ENCODE measurements at places on chromosomes 12 and 14.
A peak's percentile ranks its signal among the peaks of the same experiment; 100 is the strongest.

DNA sequence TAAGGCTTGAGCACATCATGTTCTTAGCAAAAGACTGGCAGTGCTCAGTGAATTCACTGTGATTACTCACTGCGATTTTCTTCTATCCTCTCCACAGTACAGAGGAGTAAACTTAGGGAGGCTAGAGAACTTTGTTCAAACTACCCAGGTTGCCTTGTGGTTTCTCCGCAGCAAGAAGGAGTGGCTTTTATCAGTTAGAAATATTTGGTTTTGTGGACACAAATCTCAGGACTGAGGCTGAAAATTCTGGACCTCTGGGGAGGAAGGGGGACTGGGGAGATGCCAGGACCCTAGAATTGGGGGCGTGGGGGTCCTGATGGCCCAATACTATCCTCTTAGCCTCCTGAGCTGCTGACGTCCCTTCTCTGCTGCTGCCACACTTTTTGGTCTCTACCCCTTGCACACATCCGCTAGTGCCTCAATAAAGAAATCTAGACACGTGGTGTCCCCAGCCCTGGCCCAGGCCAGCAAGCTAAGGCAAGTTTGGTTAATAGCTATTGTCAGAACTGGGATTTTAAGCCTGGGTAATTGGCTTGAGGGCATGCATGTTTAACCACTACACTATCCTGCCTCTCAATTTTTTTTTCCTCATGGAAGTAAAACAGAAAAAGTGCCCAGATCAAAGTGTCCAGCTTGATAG, 842 bp downstream of the OAS2 start:
- H3K4me3 ChIP-seq, result peak overlapping the region; percentile 27
- no peaks in the 10 kb centered on the region for H3K36me3 ChIP-seq
- H3K27ac ChIP-seq, result peak overlapping the region; percentile 71
- peak; percentile 29 for DNase-seq
- H3K27me3 ChIP-seq, result no peaks in the 10 kb centered on the region

DNA sequence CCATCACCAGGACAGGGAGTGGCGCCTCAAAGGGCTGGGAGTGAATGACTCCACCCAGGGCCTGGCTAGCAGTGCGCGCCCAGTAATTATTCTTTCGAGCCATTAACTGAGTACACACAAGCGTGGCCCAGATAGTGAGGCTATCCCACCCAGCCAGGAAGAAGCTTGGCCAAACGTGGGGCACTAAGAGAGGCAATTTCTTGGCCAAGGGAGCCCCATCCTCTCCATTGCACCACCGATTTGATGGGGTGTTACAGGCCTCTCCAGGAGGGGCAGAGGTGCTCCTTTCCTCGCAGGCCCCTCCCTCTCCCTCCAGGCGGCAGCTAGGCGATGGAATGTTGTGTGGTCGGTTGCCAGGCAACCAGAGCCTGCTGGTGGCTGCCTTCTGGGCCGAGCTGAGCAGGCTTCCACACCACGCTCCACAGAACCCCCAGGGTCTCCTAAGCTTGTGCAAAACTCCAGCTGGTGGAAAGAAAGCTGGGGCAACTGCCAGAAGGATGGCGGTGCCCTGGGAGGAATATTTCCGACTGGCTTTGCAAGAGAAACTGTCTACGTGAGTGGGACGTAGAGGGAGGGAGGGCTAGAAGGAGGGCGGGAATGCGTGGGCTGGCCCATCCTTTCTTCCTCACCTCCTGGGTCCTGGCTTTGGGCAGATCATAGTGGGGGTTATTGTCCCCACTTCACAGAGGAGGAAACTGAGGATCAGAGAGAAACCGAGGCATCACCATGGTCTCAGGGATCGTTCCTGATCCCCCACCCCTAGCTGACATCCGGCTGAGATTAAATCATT, at the start of gene CFAP73:
Gene CFAP73 (plus strand): TSS at position 364 of the 790 bp plus-strand sequence. CDS start 134 bp downstream, at position 498.
- DNase-seq, result no peak
- peaks cover 10% of the 10 kb centered on the region for H3K4me1 ChIP-seq
- H3K36me3 ChIP-seq, result no peaks in the 10 kb centered on the region
- H3K27ac ChIP-seq, result no peak within 1 kb of the TSS

- no peak overlapping the region for H3K4me3 ChIP-seq
- peak; percentile 46 for DNase-seq
Measured at GRCh38 chr14:74549588-74549987, 56.0 kb downstream of the ISCA2 start.

- no peaks in the 10 kb centered on the region for H3K36me3 ChIP-seq
- H3K27ac ChIP-seq, result no peak overlapping the region
- DNase-seq, result no peak
- no peaks in the 10 kb centered on the region for H3K4me1 ChIP-seq
Measured at GRCh38 chr12:19689801-19690472, 250.6 kb downstream of the AEBP2 start.

- H3K4me3 ChIP-seq, result no peak overlapping the region
- no peaks in the 10 kb centered on the region for H3K36me3 ChIP-seq
- no peaks in the 10 kb centered on the region for H3K4me1 ChIP-seq
- no peaks in the 10 kb centered on the region for H3K27me3 ChIP-seq
- DNase-seq, result peak; percentile 78
- no peak overlapping the region for H3K27ac ChIP-seq
Measured at GRCh38 chr12:27652174-27652763, 44.0 kb upstream of the REP15 start.

- no peaks in the 10 kb centered on the region for H3K27me3 ChIP-seq
- H3K36me3 ChIP-seq, result no peaks in the 10 kb centered on the region
- no peaks in the 10 kb centered on the region for H3K4me1 ChIP-seq
- H3K27ac ChIP-seq, result no peak overlapping the region
- H3K4me3 ChIP-seq, result no peak overlapping the region
Measured at GRCh38 chr14:70857496-70857890, 48.2 kb upstream of the MAP3K9 start.

GRCh38 chr14:77314539-77315457, 5.9 kb downstream of the POMT2 start:
- H3K27ac ChIP-seq, result peak overlapping the region; percentile 64
- H3K36me3 ChIP-seq, result no peaks in the 10 kb centered on the region
- DNase-seq, result no peak
- H3K4me3 ChIP-seq, result no peak overlapping the region

DNA sequence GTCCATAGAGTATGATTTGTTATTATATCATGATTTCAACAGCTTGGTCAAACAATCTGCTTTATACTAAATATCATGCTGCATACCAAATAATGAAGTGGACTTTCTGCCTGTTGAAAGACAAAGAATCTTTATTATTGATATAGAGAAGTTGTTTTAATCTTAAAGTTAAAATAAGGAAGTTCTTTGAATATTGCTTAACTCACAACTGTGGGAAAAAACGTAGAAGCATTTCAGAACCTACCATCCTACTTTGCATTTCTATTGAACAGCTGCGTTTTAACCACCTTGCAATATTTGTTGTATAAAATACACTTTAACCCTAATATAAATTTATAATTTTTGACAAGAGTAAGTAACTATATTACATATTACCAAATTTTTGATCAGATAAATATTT, 22.9 kb upstream of the ARL1 start:
- DNase-seq, result no peak
- H3K4me3 ChIP-seq, result no peak overlapping the region
- H3K27ac ChIP-seq, result no peak overlapping the region
- H3K36me3 ChIP-seq, result no peaks in the 10 kb centered on the region
- H3K27me3 ChIP-seq, result no peaks in the 10 kb centered on the region

DNA sequence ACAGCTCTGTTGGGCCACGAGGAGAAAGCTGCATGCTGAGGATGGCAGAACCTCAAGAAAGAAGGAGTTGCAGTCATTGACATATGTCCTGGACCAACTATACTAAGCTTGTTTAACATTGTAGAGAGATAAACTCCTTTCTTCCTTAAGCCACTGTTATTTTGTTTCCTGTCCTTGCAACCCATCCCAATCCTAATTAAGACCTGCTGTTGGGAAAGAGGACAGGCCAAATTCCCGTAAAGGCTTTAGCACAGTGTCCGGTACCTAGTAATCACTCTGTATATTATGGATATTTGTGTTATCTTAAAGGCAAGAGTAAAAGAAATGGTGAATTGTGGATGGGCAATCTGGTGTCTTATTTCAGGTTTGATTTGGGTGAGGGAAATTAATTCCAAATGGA, 53.5 kb upstream of the WSCD2 start:
- H3K4me3 ChIP-seq, result no peak overlapping the region
- H3K27me3 ChIP-seq, result no peaks in the 10 kb centered on the region
- no peak for DNase-seq
- H3K4me1 ChIP-seq, result no peaks in the 10 kb centered on the region
- no peak overlapping the region for H3K27ac ChIP-seq
- no peaks in the 10 kb centered on the region for H3K36me3 ChIP-seq

GRCh38 chr12:120856980-120857379, 47.2 kb downstream of the SPPL3 start:
- no peak for DNase-seq
- no peaks in the 10 kb centered on the region for H3K27me3 ChIP-seq
- H3K4me1 ChIP-seq, result no peaks in the 10 kb centered on the region
- no peak overlapping the region for H3K27ac ChIP-seq

DNA sequence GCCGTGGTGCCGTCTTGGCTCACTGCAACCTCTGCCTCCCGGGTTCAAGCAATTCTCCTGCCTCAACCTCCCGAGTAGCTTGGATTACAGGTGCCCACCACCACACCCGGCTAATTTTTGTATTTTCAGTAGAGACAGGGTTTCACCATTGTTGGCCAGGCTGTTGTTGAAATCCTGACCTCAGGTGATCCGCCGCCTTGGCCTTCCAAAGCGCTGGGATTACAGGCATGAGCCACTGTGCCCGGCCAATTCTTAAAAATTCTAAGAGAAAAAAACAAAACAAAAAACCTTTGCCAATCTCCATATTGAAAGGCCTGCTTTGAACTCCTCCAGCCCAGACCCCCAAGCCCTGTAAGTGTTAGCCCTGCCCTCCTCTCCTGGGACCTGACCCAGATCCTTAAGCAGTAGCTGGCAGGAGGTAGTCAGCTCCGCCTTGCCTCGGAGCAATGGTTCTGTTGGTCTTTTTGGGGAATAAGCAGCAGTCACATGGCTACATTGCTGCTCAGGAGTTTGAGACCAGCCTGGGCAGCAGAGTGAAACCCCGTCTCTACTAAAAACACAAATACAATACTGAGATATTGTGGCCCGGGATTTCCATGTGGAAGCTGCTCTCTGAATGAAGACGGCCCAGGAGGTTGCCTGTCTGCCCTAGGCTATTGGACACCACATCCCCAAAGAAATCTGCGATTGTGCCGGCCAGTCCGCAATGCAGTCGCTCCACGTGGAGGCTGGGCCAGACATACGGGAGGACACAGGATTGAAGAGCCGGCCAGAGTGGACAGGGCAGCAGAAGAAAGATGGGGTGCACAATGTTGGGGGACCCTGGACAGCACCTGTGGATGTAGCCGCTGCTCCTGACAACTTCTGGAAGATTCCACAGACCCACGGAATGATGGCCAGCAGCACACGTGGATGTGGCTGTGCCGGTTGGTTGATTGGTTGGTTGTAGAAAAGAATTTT, 28.8 kb upstream of the BEGAIN start:
- H3K27me3 ChIP-seq, result no peaks in the 10 kb centered on the region
- no peaks in the 10 kb centered on the region for H3K36me3 ChIP-seq
- no peaks in the 10 kb centered on the region for H3K4me1 ChIP-seq
- no peak overlapping the region for H3K4me3 ChIP-seq
- no peak overlapping the region for H3K27ac ChIP-seq
- DNase-seq, result no peak

- H3K4me3 ChIP-seq, result no peak overlapping the region
- no peaks in the 10 kb centered on the region for H3K27me3 ChIP-seq
- no peak overlapping the region for H3K27ac ChIP-seq
- no peaks in the 10 kb centered on the region for H3K36me3 ChIP-seq
Measured at GRCh38 chr12:28865776-28866175, 283.3 kb upstream of the FAR2 start.

- no peak overlapping the region for H3K27ac ChIP-seq
- H3K36me3 ChIP-seq, result no peaks in the 10 kb centered on the region
- peaks cover 7% of the 10 kb centered on the region for H3K4me1 ChIP-seq
- H3K27me3 ChIP-seq, result no peaks in the 10 kb centered on the region
- DNase-seq, result no peak
Measured at GRCh38 chr14:50055461-50056228, 60.7 kb downstream of the VCPKMT start.
